ENCODE measurements at places on chromosomes 7 and 10. TPM values are rescaled to one million over a fixed set of nuclear protein-coding genes. Genes with fewer than 3 reads are reported as not detected.
A peak's percentile ranks its signal among the peaks of the same experiment; 100 is the strongest.

DNA sequence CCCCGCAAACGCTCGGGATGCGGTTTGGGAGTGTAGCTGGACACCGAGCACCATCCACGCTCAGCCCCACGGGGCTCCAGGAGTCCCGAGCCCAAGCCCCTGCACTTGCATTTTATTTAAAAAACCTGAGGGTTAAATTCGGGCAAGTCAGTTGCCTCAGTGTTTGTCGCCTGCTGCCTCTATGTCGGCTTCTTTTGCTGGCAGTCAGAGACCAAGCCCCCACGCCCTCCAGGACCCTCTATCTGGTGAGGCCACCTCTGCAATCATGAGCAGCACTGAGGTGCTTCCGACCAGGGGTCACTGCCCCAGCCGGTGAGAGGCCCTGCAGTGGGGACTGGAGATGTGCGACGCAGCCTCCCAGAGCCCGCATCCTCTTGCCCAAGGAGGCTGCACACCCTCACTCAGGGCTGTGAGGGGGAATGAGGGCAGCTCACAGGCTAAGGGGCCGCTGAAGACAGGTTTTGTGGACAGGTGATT, 13.3 kb upstream of the ZNF273 start:
- DNase-seq: no peak

- DNase-seq: peak; percentile 54
These were observed 58.4 kb downstream of the ZNF467 start for GRCh38 chr7:149714910-149715471.

DNA sequence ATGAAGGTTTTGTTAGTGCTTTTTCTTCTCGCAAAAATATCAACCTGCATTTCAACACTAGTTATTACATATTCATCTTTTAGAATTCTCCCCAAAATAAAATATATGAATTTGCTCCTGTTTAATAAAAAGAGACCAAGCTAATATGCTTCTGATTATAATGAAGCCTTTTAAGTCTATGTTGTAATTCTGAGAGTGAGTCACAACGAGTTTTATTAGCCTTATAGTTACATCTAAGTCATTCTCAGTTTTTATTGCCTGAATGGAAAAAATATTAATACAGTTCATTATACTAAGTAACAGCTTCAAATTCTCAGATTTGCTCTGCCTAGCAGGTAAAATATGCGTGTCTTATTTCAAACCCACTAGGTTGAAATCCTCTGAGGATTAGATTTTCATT, 152.4 kb upstream of the CELF2 start:
- no peak for DNase-seq

DNA sequence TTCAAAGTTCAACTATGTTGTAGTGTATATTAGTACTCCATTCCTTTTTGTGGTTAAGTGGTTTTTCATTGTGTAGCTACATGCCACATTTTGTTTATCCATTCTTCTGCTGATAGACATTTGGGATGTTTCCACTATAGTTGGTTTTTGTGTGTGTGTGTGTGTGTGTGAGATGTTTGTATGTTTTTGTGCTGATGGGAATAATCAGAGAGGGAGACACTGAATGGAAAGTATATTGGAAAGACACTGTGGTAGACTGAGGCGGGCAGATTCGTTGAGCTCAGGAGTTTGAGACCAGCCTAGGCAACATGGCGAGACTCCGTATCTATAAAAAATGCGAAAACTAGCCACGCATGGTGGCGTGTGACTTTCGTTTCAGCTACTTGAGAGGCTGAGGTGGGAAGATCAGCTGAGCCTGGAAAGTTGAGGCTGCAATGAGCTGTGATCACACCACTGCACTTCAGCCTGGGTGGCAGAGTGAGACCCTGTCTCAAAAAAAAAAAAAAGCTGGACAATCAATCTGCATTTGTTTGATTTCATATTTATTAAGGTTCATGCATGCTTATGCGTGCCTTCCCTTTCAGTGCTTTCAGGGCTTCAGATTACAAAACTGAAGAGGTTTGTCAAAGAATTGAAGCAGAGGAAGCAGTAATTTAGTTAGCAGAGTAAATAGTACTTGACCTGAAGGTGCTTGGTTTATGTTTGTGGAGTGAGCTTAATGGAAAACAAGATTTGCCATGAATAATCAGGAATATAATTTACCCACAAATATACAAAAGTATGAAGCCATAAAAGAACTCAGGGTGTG, 14.7 kb downstream of the SEC24C start:
- no peak for DNase-seq

- no peak for DNase-seq
These were observed 99.6 kb downstream of the SVIL start for GRCh38 chr10:29535012-29535777.

DNA sequence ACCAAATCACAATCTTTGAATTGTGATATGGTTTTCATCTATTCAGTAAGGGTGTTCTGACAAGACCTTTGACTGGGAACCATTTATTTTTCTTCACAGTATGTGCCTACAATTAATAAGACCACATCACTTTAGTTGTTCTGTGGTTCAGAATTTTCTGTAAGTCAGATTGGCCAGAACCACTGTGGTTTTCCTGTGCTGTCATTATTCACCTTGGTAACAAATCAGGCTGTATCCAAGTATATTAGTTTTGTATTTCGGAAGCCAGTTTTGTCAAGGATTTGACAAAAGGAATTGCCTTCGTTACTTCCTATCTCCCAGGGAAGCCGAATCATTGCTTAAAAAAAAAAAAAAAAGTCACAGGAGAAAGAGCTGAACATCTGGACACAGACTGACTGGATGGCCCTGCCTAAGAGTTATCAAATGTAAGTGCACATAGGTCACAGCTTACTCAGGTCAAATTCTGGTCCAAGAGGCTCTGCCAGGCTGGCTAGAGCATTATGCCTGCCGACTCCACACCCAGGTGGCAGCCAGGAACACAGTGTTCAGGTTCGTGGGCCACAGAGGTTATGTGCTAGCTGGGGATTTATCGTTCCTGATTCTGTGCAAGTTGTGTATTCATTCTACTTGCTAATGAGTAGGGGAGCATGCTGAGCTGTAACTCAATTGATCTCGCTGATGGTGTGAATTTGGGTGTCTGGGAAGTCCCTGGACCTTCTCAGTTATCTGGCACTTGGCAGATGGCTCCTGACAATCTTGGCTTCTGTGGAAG, 175.3 kb downstream of the JAZF1 start:
- DNase-seq: no peak

PGAM1 gene
- 193 TPM for polyA plus RNA-seq

DNA sequence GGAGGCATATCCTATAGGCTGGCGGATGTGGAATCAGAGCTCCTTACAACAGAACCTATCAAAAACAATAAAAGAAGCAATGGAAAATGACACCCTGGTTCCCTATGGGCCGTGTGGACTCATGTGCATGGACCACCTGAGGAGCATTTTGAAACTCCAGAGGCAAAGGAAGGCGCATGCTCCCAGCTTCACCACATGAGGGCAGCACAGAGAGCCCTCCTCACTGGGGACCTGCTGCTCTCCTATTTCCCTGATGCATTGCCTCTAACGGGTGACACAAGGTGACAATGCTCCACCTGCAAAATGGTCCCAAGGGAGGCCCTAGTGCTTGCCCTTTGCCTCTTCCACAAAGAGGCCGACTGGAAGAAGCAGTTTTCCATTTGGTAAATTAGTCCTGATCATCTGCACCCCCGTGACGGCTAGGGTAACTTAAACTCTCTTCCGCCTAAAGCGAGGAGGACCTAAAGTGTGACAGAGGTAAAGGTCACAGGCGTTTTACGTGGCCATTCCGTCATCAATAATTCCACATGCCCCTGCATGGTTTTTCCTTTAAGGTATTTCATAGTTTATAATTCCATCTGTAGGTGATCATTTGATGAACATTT, 67.7 kb downstream of the GPAM start:
- peak; percentile 35 for DNase-seq

DNA sequence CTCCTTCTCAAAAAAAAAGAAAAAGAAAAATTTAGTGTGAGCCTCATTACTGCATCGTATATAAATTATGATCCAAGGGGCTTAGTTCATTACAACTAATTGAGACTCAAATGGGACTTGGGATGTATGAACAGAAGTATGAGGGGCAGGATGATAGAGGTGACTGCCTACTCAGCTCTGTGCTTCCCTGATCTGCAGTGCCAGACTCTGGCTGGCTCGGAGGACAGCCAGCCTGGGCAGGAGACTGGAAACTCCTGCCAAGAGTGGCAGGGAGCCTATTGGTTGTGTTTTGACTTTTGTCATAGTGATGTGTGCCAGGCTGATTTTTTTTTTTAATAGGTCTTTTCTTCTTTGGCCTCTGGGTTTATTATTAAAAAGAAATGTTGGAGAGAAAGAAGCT, 73.8 kb upstream of the GTF2IRD1 start:
- no peak for DNase-seq

GRCh38 chr10:124069341-124070264, 23.8 kb downstream of the CHST15 start:
- no peak for DNase-seq

CHAT gene
- polyA plus RNA-seq: not detected

GRCh38 chr7:48876087-48876486, 48.3 kb upstream of the CDC14C start:
- no peak for DNase-seq

DNA sequence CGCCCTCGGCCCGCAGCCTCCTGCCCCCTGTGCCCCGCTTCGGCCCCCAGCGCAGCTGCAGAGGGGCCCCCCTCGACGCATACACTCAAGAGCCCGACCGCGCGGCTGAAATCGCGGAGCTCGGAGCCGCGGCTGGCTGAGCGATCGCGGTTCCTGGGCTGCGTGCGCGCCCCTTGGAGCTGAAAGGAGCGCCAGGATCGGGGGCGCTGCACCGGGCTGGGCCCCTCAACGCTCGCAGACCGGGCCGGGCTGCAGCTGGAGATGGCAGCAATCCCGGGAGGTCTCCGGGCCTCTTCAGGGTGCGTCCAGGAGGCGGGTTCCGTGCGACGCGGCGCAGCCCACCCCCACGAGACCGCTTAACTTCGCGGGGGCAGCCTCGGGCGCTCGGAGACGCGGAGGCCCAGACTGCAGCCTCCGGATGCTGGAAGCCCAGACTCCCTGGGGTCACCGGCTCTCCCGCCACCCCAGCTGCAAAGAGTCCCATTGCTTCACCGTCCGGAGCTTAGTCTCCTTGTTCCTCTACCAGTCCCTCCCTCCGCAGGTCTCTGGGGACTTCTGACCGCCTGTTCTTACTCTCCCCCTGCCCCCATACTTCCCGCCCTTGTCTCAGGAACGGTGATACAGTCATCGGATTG, 73.0 kb upstream of the LRRC4 start:
- DNase-seq: peak; percentile 53

- DNase-seq: no peak
These were observed 1.5 kb upstream of the NRAP start for GRCh38 chr10:113665352-113665751.

GRCh38 chr10:110778211-110778610, 93.5 kb upstream of the PDCD4 start:
- no peak for DNase-seq

AZGP1 gene
- not detected for polyA plus RNA-seq

- DNase-seq: no peak
These were observed 10.9 kb upstream of the OAT start for GRCh38 chr10:124429576-124429975.

- no peak for DNase-seq
These were observed 120.7 kb downstream of the TES start for GRCh38 chr7:116331020-116331419.

- no peak for DNase-seq
These were observed 6.1 kb downstream of the ZNF786 start for GRCh38 chr7:149084407-149084806.

- no peak for DNase-seq
These were observed 208.1 kb downstream of the KIAA1217 start for GRCh38 chr10:24417053-24417452.

GRCh38 chr10:1465418-1465911, 271.9 kb downstream of the ADARB2 start:
- DNase-seq: no peak

GPER1 gene
- polyA plus RNA-seq: 0.11 TPM

DNA sequence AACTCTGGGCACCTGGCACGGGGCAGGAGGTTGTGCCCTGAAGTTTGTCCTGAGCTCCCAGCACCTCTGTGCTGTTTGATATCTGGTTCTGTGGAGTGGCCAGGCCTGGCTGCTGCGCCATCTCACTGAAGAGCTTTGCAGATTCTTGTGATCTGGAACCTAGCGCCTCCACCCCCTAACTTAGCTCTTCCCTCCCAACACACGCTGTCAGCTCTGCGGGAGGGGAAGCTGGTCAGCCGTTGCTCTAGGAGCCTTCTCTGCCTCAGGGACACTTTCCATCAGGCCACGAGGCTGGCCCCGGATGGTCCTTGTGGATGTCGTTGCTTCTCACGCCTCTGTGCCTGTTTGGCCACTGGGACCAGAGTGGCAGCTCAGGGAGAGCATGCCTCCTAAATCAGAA, 213.2 kb downstream of the CCDC3 start:
- DNase-seq: no peak

STOX1 gene
- 1.0 TPM for polyA plus RNA-seq

COX15 gene
- 33.3 TPM for polyA plus RNA-seq

WDR86 gene
- polyA plus RNA-seq: 1.2 TPM
